Progenitor cell of endocrine pancreas (in vitro differentiated cells): ENCODE measurements at places on chromosomes 7 and 10. TPM values are rescaled to one million over a fixed set of nuclear protein-coding genes. Genes with fewer than 3 reads are reported as not detected.

Gene CALD1
- 95.4 and 106 TPM in 2 replicates for total RNA-seq

Gene LRRD1
- total RNA-seq, result 0.31 and 0.34 TPM in 2 replicates

Gene HOXA10
- total RNA-seq, result not detected in 2 replicates

Gene BZW2
- total RNA-seq, result 72.7 and 75.6 TPM in 2 replicates

Gene C7orf33
- not detected in 2 replicates for total RNA-seq

Gene JAKMIP3
- 0.17 and 0.27 TPM in 2 replicates for total RNA-seq

Gene COL26A1
- total RNA-seq, result 44.5 and 46.2 TPM in 2 replicates

Gene LDB3
- total RNA-seq, result 0.26 and 0.31 TPM in 2 replicates

Gene PRKAR2B
- total RNA-seq, result 19.2 and 20.3 TPM in 2 replicates

DNA sequence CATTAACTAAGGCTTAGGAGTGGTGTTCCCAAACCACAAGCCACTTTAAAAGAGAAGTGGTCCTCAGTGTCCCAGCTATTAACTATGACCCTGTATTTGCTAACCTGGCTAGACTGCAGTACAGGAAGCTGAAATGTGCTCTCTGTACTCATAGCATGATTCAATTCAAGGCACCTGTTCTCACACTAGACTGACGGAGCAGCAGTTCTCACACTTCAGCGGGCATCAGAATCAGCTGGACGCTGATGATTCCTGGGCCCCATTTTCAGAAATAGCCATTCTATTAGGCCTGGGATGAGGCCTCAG is 24.5 kb upstream of the MSRB2 start:
- no peak for DNase-seq

GRCh38 chr7:23016345-23017253 is 2.7 kb upstream of the HYCC1 start:
- no peak for DNase-seq

GRCh38 chr10:45557275-45557905 is 115.2 kb downstream of the ZFAND4 start:
- no peak for DNase-seq

DNA sequence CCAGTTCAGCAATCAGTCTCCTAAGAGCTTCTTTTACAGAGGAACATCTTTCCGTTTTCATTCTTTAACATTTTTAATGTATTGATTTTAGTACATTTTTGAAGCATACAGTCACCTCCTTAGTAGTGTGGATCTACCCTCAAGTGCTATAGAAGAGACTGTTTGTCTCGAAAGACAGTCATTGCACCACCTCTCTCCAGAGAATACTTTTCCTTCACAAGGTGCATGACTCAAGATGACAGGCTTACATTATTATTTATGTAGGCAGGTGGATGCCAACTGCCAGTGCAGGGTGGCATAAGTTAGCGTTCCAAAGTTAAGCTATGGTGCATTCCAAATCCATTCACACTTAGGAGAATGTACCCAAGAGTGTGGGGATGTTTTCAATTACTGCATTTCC is 71.8 kb downstream of the ZEB1 start:
- DNase-seq, result no peak

- DNase-seq, result no peak
These were observed 76.0 kb downstream of the DIP2C start for GRCh38 chr10:613271-614138.

DNA sequence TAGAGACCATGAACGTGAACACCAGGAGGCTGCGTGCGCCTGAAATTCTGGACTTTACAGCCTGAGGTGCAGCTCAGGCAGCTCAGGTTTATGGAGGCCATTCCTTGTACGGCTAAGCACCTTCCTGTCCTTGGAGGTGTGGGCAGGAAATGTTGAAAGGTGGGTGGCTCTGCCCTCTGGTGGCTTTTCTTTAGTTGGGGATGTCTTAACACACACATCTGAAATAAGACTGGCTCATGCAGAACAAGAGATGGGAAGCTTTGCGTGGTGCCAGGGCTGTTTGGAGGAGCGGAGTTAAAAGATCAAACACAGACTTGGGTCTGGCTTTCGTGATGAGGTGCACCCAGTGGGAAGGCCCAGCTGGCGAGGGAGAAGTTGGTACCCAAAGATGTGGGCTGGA is 64.1 kb downstream of the DOCK1 start:
- DNase-seq, result no peak

GRCh38 chr10:37754538-37755323 is 102.7 kb downstream of the ZNF248 start:
- DNase-seq, result no peak

GRCh38 chr7:24630596-24630995 is 57.3 kb downstream of the PALS2 start:
- no peak for DNase-seq

DNA sequence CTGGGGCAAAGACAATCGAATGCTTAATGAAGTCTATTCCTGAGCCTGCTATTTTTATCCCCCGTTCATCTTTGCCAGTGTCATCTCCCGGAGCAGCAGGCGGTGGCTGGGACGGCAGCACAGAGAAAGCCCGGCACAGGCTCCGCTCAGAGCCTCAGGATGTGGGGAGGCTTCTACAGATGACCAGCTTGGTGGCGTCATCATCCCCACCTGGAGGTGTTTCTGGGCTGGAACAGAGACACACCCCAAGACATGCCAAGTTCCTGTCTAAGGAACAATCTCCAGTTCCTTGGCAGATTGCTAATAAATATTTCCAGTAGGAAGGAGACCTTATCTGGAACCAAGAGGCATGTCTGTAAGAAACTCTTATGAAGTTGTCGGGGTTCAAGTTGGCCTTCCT is 552.4 kb upstream of the MGMT start:
- DNase-seq, result no peak
